KBM-7 (cell line): ENCODE measurements at places on chromosomes 4 and X.

DNA sequence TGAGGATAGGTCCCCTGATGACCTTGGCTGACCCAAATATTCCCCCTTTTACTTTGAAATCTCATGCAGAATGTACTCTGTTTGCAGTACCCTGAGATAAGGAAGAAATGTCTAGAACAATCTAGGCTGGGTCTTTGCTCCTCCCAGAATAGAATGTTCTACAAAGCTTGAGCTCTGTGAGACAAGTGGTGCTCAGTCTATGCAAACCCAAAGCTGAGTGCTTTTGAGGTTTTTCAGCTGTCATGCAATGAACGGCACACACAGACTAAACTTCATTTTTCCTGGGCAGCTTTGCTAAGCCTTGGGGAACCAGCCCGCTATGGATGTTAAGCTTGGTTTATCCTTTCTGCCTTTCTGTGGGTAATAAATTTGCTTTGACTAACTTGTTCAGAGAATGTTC, 513.6 kb downstream of the FAT4 start:
- DNase-seq = no peak

- no peak for DNase-seq
Observed at GRCh38 chr4:3290476-3290875, 2.3 kb upstream of the RGS12 start.

DNA sequence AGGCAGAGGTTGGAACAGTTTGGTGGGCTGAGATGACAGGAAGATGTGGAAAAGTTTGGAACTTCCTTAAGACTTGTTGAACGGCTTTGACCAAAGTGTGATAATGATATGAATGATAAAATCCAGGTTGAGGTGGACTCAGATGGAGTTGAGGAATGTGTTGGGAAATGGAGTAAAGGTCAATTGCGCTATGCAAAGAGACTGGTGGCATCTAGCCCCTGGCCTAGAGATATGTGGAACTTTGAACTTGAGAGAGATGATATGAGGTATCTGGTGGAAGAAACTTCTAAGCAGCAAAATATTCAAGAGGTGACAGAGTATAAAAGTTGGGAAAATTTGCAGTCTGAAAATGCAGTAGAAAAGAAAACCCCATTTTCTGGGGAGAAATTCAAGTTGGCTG, 21.4 kb upstream of the UGT2B17 start:
- no peak for DNase-seq

GRCh38 chr4:40990236-40990898, 224.0 kb downstream of the APBB2 start:
- no peak for DNase-seq

DNA sequence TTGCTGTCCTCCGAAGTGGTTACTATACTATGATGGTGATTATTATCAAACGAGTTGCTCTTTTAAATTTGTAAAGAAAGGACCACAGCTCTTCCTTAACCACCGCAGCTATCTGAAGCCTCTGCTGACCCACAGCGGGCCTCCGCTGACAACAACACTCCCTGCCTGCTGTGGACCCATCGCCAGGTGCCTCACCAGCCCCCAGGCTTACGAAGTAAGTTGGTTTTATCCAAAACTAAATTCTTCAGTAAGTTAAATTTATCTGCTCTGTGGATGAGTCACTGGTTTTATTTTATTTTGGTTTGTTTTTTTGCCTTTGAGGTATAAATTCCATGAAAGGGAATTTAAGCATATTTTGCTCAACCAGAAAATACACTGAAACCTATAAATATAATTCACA, 54.7 kb downstream of the SLC9A6 start:
- DNase-seq = no peak

- DNase-seq = no peak
Observed at GRCh38 chr4:87019898-87020297, 85.1 kb downstream of the AFF1 start.

DNA sequence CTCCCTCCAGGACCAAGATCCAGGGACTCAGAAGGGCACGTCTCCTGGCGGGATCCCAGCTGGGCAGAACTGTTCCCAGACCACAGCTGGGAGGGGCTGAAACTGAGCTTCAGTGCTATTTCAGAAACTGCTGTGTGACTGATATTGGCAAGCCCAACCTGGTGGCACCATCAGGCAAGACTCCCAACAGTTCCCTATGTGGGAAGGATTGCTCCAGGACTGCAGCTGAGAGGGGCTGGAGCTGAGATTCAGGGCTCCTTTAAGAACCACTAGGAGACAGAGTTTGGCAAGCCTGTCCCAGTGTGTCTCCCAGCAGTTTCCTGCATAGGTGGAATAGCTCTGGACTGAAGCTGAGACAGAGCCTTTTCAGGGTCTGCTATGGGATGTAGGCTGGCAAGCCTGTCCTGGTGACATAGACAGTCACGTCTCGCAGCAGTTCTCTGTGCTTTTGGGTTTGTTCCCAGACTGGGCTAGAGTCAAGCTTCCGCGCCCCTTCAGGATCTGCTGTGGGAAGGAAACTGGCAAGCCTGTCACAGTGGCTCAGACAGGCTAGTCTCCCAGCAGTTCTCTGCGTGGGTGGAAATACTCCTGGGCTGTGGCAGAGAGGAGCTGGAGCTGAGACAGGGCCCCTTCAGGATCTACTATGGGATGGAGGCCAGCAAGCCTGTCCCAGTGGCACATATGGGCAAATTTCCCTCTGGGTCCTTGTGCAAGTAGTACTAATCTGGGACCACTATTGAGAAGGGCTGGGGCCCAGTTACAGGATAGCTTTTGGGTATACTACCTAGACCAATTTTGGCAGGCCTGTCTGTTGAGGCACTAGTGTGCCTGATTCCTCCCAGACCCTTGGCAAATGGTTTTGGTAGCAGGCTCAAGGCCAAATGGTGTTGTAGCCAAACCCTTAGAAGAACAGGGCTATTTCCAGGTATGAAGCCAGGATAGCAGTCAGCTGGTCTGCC, 20.2 kb upstream of the MED14 start:
- no peak for DNase-seq

DNA sequence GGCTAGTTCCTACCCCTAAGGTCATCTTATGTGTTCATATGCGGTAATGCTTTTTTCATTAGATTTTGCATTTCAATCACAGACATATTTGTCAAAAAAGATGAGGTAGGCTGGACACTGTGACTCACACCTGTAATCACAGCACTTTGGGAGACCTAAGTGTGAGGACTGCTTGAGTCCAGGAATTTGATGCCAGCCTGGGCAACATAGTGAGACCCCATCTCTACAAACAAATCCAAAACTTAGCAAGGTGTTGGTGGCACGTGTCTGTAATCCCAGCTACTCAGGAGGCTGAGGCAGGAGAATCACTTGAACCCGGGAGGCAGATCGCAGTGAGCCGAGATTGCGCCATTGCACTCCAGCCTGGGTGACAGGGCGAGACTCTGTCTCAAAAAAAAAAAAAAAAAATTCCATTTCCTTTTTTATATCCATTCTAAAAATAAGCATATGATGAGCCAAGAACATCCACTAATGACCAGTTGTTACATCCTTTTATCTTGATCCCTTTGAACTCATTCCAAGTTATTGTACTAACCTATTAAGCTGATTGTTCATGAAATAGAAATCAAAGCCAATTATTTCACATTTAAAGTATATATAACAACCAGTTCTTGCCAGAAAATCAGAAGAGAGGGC, 23.4 kb downstream of the PGAM4 start:
- DNase-seq = no peak

- no peak for DNase-seq
Observed at GRCh38 chrX:1443496-1444075, 9.1 kb downstream of the ASMTL start.
